ENCODE measurements at places on chromosomes 2 and 18.
A peak's percentile ranks its signal among the peaks of the same experiment; 100 is the strongest.

GRCh38 chr2:83784947-83785346, 674.1 kb downstream of the SUCLG1 start:
- no peak for DNase-seq

- DNase-seq = no peak
Measured at GRCh38 chr2:107006836-107007235, 120.9 kb upstream of the ST6GAL2 start.

DNA sequence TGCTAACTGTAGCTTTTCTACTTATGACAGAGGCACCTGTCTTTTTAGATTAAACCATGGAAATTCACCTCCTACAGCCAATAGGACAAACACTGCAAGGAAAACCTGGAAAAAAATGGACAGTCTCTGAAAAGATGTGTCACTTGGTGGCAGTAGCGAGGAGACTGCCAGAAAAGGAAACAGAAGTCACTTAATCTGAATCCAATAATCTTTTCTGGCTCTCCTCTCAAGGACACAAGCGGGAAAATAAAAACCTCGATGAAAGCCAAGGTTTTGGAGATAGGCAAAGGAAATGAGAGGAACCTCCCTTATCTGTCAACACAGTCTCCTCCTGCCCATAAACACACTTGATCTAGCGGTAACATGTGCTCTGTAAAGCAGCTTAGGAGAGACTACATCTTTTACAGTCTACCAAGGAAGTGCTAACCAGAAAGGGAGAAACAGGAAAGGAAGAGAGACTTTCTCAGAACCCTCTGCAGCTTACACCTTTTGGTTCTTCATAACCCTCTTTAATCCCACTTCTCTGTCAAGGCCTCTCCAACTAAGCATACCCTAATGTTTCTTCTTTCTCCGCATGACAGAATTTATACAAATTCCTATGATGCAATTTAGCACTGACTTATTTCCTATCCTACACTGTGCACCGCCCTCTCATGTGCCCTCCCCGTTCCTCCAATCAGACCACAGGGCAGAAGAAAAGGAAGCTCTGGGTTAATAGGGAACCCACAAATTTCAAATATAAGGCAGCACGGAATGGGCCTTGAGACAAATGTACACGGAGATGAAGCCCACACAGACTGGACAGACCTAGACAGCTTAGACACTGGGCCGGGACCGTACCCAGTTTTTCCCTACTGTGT, 52.8 kb downstream of the CLASP1 start:
- DNase-seq = peak; percentile 41

DNA sequence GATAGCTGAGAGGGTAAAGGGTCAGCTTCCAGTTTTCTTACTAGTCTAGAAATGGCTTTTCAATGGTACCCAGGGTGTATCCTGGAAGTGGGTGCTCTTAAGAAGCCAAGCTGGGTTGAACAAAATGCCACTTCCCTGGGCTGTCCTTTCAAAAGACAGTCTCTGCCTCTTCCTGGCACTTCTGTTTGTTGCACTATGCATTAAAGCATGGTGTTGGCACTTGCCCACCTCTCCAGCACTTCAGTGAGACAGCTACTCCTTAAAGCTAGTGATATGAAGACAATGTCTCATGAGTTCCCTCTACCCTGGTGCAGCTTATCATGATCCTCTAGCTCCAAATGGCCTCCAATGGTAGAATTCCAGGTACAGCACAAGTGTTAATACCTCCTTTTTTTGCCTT, 74.3 kb upstream of the IGFBP5 start:
- DNase-seq = no peak

- no peak for DNase-seq
Measured at GRCh38 chr2:54639609-54640008, 83.9 kb upstream of the EML6 start.

GRCh38 chr2:86037141-86037794, 68.4 kb downstream of the POLR1A start:
- DNase-seq = no peak

DNA sequence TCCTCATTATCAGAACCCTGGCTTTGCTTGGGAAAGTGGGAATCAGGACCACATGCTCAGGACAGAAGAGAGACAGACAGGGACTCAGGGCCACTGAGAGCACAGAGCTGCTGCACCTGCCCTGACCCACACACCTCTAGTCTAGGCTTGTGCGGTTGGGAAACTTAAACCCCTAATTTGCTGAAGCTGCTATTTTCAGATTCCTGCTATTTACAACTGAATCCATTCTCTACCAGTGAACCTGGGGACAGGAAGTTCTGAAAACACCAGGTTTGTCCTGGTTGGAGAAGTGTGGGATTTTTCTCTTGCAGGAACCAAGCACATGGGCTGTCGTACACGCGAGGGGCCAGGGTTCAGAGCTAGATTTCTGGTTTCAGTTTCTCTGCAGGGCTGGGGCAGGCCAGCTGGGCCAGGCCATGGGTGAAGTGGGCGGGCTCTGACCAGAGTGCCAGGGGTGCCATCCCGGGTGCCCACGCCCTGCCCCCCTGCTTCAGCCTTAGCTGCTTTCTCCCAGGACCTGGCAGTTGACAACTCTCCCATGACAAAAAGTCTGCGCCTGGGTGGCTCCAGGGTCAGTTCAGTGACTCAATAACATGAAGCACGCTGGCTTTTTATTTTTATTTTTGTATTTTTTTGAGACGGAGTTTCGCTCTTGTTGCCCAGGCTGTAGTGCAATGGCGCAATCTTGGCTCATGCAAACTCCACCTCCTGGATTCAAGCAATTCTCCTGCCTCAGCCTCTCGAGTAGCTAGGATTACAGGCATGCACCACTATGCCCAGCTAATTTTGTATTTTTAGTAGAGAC, 51.3 kb upstream of the SLC1A4 start:
- no peak for DNase-seq

GRCh38 chr2:181438261-181438660, 18.9 kb upstream of the ITGA4 start:
- peak; percentile 27 for DNase-seq

- peak; percentile 64 for DNase-seq
Measured at GRCh38 chr2:55133467-55134315, 83.4 kb upstream of the RTN4 start.

DNA sequence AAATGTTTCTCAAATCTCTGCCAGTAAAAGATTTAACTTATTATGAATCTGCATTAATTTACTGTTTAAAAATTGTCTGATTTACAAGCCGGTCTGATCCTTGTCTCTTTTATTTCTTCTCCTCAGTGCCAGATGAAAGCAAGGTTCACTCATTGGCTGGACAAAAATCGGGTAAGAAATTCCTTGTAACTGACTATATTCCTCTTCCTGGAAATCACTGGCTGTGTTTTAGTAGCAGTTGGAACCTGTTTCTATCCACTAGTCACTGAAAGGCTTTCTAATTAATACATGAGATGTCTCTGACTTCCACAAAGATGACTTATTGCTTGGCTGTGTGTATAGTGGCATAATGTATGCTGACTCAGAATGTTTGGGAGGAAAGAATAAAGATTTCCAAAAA, 436.6 kb upstream of the NRP2 start:
- no peak for DNase-seq

DNA sequence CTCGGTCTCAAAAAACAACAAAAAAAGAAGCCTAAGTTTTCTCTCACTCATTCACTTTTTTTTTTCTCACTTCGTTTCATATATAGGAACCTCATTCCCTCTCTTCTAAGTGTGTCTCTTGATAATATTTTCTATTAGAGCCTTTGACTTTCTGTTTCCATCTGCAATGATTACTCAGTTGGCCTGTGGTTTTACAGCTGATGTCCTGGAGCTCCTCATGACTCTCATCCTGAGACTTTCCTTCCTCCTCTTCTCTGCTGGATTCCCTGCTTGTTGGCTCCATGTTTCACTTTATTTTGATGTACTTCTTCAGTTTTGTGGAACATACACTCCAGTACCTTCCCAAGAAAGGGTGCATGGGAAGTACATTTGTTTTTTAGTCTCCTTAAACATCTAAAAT, 154.2 kb upstream of the GATA6 start:
- DNase-seq = no peak

GRCh38 chr2:30927465-30928075, 120.3 kb upstream of the CAPN13 start:
- DNase-seq = no peak

DNA sequence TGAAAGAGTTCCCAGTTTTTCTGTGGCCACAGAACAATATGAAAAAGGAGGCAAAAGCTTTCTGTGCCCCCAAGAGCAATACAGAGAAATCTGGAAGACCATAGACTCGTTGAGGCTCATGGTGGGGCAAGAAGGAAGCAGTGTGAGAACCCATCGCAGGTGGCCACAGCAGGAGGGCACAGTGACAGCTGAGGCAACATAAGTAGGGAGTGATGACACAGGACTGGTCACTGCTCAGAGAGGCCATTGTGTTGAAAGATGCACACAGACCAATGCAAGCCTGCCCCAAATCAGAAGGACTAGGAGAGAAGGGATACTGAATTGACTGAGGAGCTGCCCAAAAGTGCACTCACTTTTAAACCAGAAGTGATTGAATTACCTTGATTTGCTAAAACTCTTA, 483.6 kb downstream of the EPHA4 start:
- DNase-seq = no peak

DNA sequence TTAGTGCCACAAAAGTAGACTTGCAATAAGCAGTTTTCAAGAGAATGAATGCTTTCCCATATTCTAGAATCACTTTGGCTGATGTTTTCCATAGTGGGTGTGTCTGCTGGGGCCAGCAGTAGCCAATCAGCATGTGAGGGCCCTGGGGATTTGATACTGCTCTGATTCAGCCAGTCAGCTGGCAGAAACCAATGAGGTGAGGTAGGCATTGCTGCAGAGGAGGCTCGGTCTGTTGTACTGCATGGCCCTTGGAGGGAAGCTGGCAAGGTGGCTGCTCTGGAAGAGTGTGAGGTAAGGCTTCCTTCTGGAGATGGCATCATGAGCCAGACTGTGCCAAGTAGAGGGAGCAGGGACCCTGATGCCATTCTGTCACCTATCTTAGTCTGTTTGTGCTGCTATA, 22.7 kb downstream of the TMEM87B start:
- peak; percentile 53 for DNase-seq

GRCh38 chr2:185208261-185208660, 530.3 kb upstream of the FSIP2 start:
- peak; percentile 65 for DNase-seq

DNA sequence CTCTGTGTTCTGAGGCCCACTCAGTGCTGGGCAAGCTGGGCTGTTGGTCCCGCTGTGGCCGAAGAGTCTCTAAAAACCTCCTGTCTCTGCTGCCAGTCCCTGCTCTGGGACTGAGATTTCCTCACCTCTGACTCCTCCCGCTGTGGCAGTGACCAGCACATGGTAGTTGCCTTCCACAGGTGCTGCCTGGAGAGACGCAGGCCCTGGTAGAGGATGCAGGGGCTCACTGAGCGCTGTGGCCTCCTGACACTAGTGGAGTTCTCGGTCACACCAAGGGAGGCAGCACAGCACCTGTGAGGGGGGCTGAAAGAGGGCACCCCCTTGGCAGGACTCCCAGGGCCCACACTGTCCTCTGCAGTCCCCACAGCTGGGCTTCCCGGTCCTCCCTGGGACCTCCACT, 3.8 kb upstream of the ASB1 start:
- DNase-seq = no peak

- no peak for DNase-seq
Measured at GRCh38 chr18:63107171-63107845, 212.3 kb downstream of the BCL2 start.

GRCh38 chr2:102604769-102605168, 14.6 kb upstream of the SLC9A2 start:
- DNase-seq = no peak

GRCh38 chr18:75088622-75089211, 120.2 kb downstream of the PTGR3 start:
- no peak for DNase-seq

DNA sequence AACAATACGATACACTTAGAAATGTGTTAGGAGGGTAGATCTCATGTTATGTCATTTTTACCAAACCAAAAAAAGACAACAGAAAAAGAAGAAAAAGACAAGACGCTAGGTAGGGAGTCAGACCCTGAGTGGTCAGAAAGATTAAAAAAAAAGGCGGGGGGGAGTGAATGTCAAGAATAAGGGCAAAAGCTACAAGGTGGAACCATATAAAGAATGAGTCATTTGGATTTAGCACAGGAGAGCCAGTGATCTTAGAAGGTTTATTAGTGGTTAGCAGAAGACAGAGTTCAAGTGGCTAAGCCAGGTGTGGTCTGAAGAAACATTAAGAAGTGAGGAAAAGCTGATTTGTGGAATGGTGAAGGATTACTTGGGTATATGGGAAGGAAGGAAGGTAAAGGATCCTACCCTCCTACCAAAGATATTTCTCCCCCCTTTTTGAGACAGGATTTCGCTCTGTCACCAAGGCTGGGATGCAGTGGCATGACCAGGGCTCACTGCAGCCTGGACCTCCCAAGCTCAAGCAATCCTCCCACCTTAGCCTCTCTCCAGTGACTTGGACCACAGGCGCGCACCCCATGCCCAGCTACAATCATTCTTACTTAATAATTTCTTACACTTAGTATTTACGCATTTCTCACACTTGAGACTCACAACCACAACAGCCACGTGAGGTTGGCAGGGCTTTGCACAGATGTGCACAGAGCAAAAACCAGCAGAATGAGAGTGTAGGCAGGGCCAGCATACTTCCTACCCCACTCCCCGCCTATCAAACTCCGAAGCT, 2.6 kb downstream of the DSC2 start:
- DNase-seq = no peak

- DNase-seq = no peak
Measured at GRCh38 chr2:100584816-100585215, 22.0 kb downstream of the PDCL3 start.

DNA sequence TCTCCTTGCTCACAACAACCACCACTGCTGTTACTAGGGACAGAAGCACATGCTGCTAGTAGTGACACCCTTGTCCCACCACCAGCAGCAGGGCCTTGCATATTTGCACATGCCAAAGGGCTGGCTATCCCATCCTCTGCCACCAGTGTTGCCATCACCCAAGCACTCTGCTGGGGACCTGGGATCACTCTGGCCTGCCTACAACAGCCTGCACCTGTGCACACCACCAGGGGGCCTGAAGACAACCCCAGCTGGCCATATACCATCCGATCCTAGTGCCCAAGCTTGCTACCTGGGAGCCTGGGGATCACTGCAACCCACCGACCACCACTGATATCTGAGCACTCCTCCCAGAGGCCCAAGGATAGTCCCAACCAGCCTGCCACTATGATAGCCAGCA, 99.9 kb upstream of the FANCL start:
- DNase-seq = no peak

DNA sequence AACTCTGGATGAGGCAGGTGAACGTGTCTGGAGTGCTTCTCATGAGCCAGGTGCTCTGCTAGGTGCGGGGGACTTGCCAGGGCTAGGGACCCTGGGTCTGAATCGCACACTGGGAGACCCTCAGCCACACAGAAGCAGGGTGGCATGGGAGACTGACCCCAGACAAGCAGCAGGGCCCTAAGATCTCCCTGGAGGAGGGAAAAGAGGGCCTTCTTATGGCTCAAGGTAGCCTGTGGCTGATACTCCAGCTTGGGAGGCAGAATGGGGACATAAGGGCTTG, 12.8 kb upstream of the CIB4 start:
- DNase-seq = no peak

GRCh38 chr2:188410504-188411235, 119.0 kb downstream of the GULP1 start:
- no peak for DNase-seq

Data from iPS-NIHi11 (cell line).